ENCODE measurements at places on chromosomes 12 and 14.

GRCh38 chr14:59338761-59339160 lies 126.4 kb downstream of the GPR135 start:
- DNase-seq, result no peak

GRCh38 chr12:92503971-92504593 lies 198.7 kb upstream of the PLEKHG7 start:
- no peak for DNase-seq

- no peak for DNase-seq
Measured at GRCh38 chr12:114692186-114693058, 8.4 kb upstream of the TBX3 start.

- no peak for DNase-seq
Measured at GRCh38 chr12:2429032-2429431, 365.7 kb upstream of the FKBP4 start.

DNA sequence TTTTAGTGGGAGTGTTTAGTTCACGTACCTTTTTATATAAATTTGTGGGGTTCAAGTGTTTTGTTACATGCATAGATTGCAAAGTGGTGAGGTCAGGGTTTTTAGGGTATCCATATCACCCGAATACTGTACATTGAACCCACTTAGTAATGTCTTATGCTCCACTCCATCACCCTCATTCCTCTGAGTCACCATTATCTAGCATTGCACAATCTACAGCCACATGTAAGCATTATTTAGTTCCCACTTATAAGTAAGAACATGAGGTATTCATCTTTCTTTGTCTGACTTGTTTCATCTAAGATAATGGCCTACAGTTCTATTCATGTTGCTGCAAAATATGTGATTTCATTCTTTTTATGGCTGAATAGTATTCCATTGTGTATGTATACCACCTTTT lies 583.7 kb upstream of the LRFN5 start:
- DNase-seq, result no peak

GRCh38 chr14:64688031-64688430 lies 16.2 kb upstream of the PLEKHG3 start:
- no peak for DNase-seq

GRCh38 chr12:8011331-8011730 lies 21.2 kb upstream of the FOXJ2 start:
- DNase-seq, result no peak

DNA sequence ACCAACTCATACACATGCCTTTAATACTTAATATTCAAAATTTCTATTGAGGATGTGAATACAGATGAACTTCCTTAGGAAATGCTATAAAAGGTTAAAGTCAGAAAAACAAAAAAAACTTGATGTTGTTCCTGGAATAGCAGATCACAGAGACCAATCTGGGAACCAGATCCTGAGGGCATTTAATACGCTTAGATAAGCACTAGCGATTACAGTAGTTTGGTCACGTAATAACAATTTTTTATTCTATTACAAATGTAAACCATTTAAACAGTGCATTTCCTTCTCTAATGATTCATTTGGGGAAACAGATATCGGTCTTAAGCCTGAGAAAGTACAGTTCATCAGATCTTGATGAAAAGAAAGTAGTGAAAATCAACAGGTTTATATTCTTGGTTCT lies 30.8 kb upstream of the ABCC9 start:
- DNase-seq, result no peak

GRCh38 chr12:119659289-119659897 lies 8.5 kb upstream of the PRKAB1 start:
- DNase-seq, result peak; percentile 46

GRCh38 chr14:56235388-56235787 lies 117.2 kb downstream of the PELI2 start:
- no peak for DNase-seq

DNA sequence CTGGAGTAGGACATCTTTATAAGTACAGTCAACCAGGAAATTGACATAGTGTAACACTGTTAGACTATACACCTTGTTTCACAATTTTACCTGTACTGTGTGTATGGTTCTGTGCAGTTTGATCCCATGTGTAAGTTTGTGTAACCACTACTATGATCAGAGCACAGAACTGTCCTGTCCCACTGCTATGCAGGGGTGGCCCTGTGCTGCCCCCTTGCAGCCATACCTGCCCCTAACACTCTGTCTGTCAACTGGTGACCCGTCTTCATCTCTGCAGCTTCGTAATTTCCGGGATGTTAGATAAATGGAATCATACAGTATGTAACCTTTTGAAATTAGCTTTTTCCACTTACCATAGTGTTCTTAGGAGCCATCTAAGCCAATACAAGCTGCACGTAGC lies 58.7 kb upstream of the RD3L start:
- peak; percentile 38 for DNase-seq

DNA sequence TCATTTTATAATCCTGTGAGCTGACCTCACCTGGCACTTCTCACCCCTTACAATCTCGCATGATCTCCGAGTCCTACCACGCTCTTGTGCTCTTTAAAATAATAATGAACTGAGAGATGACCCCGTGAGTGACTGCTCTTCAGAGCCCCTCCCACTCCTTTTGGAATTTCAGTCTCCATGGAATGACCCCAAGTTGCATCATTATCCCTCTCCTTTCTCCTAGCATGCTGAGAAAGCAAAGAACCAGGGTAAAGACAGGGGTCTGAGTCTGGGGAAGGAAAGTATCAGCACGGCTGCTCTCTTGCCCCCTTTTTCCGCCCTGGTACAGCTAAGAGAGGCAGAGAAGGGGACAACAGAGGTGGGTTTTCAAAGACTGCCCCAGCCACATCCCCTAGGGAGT lies 178.3 kb upstream of the PLEKHA5 start:
- DNase-seq, result no peak

- no peak for DNase-seq
Measured at GRCh38 chr12:102372087-102372486, 108.3 kb downstream of the IGF1 start.

DNA sequence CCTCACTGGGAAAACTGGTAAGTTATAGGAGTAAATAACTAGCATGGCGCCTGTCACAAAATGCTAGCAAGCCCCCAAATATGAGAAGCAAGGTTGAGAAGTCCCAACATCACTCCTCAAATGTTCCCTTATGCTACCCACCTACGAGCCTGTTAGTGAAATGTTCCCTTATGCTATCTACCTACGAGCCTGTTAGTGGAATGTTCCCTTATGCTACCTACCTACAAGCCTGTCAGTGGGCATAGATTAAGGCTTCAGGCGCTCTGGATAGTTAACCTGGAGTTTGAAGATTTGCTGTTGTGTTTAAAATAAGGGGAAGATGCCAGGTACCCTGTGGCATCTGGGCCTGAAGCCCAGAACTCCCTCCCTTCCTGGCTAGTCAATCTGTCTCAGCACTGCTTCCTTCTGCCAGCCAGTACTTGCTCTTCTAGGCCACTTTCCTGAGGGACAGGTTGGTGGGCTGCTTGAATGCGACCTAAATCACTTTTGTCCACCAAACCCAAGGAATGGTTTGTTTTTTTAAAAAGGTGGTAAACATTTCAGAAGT lies 67.1 kb upstream of the SINHCAF start:
- no peak for DNase-seq

GRCh38 chr14:99802301-99803105 lies 9.3 kb downstream of the EML1 start:
- no peak for DNase-seq

DNA sequence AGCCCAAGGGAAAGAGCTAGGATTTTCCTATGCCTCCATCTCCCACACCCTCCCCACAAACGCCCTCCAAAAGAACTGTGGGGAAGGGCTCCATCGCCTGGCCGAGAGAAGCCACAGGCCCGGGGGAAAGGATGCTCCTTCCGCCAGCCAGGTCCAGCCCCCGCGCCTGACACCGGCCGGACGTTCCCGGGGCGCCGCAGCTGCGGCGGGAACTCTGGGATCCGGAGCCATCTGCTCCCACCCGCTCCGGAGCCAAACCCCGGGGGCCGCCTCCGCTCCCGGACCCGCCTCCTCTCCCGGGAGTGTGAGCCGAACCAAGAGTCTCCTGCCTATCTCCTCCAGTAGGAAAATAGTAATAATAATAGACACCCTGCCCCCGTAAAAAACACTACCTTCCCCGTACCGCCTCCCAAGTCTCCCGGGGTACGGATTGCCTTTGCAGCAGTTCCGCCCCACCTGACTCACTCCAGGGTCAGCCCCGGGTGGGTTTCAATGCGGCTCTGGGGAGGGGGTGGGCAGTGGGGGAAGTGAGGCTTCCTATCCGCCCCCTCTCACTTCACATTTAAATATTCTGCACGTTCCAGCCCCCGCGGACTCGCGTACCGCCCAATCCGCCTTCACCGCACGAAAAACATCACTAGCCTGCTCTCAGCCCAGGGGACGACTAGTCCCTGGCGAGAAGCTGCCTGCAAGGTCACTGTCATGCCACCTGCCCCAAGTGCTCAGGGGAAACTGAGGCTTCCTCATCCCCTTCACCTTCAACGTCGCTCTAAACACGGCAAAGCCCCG lies 2.4 kb downstream of the AGAP2 start:
- peak; percentile 80 for DNase-seq

DNA sequence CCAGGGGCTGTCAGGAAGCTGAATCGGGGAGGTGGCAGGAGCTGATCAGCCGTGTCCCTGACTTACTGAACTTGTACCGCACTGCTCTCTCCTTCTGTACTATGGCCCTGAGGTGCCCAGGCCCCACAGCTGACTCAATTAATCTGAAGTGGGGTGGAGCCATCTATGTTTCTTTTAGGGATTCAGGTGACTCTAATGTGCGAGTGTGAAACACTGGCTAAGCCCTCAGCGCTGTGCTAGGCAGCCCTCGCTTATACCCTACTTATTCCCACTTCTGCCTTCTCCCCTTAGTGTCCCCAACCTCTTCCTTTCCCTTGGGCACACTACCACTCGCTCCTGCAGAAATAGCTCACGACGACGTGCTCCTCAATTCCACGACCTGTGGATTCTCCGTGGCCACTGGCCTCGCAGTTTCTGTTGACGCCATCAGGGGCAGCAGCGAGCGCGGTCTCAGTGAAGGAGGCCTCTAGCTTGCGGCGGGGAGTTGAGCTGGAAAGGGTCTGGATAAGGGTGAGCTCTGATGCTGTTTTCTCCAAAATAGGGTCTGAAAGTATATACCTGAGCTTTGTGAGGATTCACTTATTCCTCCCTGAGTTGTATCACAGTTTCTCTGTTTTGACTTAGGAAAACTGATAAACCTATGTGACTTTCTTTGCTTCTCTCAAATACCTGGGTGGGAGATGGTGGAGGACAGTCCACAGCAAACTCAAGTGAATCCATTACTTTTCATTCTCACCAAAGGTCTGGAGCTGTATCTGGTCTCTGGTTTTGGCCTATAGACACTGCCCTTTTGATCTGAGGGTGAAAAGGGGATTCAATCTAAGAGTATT lies 167.6 kb downstream of the SLC41A2 start:
- peak; percentile 49 for DNase-seq

DNA sequence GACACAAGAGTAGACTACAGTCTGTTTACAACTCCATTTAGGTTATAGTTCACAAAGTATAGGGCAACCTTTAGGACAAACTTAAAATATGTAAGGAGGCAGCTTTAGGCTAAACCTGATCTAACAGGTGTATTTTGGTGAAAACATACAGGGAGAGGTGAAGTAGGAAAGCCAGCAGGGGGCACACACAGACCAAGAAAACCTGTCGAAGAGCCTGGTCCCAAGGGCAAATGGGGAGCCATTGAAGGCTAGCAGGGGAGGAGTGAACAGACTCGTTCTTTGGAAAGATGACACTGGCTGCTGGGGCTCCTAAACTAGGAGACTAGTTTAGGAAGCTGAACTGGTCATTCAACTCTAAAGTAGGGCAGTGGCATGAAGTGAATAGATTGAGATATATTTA lies 138.8 kb upstream of the WSCD2 start:
- DNase-seq, result peak; percentile 15

GRCh38 chr14:88829685-88830302 lies 5.3 kb downstream of the TTC8 start:
- DNase-seq, result no peak

- no peak for DNase-seq
Measured at GRCh38 chr14:89635615-89636014, 218.6 kb upstream of the FOXN3 start.

Measured in HuH-7 (cell line).